Esophagus muscularis mucosa (tissue), 4 donors: ENCODE measurements at places on chromosomes 11 and 22. TPM values are rescaled to one million over a fixed set of nuclear protein-coding genes. Genes with fewer than 3 reads are reported as not detected.

The TMEM126B gene
- 25.4 TPM for total RNA-seq

DNA sequence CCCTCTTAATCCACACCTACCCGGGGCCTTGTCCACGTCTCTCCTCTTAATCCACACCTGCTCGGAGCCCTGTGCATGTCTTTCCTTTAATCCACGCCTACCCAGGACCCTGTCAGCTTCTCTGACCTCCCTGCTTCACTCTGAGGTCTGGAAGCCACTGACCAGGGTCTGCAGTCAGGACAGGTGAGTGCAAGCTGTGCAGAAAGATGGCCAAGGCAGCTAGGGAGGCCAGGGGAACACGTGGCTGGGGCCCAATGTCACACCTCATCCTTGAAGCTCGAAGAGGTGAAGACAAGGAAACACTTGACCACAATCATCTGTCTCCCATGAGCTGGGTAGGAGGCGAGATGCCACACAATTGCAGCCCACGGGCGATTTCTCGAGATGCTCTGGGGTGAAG, 1516.9 kb downstream of the BRD1 start:
- H3K27me3 ChIP-seq, result no peaks in the 10 kb centered on the region
- H3K27ac ChIP-seq, result no peak overlapping the region
- H3K4me3 ChIP-seq, result no peak overlapping the region

The KLHDC7B gene
- not detected for total RNA-seq

DNA sequence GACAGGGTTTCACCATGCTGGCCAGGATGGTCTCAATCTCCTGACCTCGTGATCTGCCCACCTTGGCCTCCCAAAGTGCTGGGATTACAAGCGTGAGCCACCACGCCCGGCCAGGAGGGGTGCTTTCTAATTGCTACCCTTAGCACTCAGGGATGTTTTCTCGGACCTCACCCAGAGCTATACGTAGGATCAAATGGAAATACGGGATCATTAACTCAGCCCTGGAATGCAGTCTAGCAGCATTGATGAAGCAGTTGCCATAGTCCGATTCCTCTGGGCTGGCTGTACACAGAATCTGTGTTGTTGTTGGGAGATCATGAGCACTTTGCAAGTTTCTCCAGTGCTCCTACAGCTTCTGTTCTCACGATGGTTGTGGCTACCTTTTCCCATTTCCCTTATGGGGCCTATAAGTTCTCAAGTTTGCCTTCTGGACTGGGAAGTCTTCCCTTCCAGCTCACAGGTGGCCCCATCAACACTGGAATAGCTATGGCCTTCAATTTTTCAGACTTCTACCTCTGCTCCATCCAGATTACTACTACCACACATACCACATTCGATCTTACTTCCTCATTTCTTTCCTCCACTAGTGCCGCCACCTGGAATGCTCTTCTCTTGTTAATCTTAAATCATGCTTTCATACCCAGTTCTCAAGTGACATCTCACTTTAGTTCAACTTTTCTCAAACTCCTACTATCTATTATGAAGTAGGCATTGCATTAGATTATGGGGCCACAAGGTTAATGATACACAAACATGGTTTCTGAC, 16.1 kb upstream of the PCF11 start:
- H3K4me1 ChIP-seq, result no peaks in the 10 kb centered on the region
- H3K27me3 ChIP-seq, result no peaks in the 10 kb centered on the region
- no peak overlapping the region for H3K4me3 ChIP-seq
- no peak overlapping the region for H3K27ac ChIP-seq
- H3K36me3 ChIP-seq, result no peaks in the 10 kb centered on the region

The NARS2 gene
- total RNA-seq, result 9.4 TPM

GRCh38 chr22:24819911-24820461, 14.0 kb downstream of the SGSM1 start:
- no peaks in the 10 kb centered on the region for H3K36me3 ChIP-seq
- no peak for DNase-seq
- H3K4me3 ChIP-seq, result no peak overlapping the region
- no peak overlapping the region for H3K27ac ChIP-seq
- no peaks in the 10 kb centered on the region for H3K27me3 ChIP-seq

The KRTAP5-9 gene
- not detected for total RNA-seq

The B4GALNT4 gene
- 6.3 TPM for total RNA-seq

- no peak overlapping the region for H3K4me3 ChIP-seq
- no peaks in the 10 kb centered on the region for H3K36me3 ChIP-seq
- H3K27ac ChIP-seq, result no peak overlapping the region
- no peaks in the 10 kb centered on the region for H3K27me3 ChIP-seq
- H3K4me1 ChIP-seq, result peaks cover 15% of the 10 kb centered on the region
Observed at GRCh38 chr11:125301346-125301745, 136.8 kb downstream of the PKNOX2 start.

DNA sequence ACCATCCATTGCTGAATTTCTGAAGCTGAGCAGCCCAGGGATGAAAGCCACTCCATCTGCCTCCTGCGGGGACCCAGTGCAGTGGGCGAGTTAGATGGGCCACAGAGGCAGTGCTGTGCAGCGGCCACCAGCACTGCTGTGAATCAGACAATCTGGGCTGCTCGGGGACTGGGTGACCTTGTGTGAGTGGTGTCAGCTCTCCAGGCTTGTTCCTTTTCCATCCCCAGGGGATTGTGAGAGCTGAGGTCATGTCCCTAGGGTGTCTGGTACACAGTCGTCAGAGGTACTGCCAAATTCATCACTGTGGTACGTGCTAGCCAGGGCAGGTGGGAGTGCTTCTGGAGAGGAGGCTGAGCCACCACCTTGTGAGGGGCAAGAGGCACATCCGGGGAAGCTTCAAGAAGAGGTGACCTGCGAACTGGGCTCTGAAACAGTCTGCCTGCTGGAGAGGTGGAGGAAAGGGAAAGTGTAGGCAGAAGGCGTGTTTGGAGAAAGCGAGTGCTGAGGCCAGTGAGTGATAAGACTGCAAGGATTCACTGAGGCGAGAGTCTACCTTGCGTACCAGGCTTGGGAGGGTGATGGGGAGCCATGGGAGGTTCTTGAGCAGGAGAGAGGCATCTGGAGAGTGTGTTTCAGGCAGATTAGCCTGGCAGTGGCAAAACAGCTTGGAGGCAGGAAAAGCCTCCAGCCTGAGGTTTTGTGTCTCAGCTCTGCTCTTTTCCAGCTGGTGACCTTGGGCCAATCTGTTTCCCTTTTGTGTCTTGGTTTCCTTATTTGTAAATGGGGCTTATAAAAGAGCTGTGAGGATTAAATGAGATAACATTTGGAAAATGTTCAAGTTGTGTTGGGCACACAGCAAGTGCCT, 22.7 kb downstream of the CACNA1I start:
- no peak overlapping the region for H3K4me3 ChIP-seq
- no peaks in the 10 kb centered on the region for H3K36me3 ChIP-seq
- no peak overlapping the region for H3K27ac ChIP-seq
- peaks cover 7% of the 10 kb centered on the region for H3K27me3 ChIP-seq

The CADM1 gene
- total RNA-seq, result 15.7 TPM

The IGSF22 gene
- total RNA-seq, result 0.23 TPM

The CDHR5 gene
- not detected for total RNA-seq

- no peaks in the 10 kb centered on the region for H3K27me3 ChIP-seq
- no peaks in the 10 kb centered on the region for H3K36me3 ChIP-seq
- no peak overlapping the region for H3K4me3 ChIP-seq
- no peak overlapping the region for H3K27ac ChIP-seq
Observed at GRCh38 chr22:26592421-26592891, 2.5 kb upstream of the TPST2 start.

- H3K4me1 ChIP-seq, result peaks cover 22% of the 10 kb centered on the region
- no peak for DNase-seq
- no peak overlapping the region for H3K4me3 ChIP-seq
- H3K27ac ChIP-seq, result peak overlapping the region; percentile 59
- no peaks in the 10 kb centered on the region for H3K27me3 ChIP-seq
Observed at GRCh38 chr22:17896586-17896985, 122.3 kb upstream of the BID start.

- H3K27ac ChIP-seq, result peak overlapping the region; percentile 96
- no peaks in the 10 kb centered on the region for H3K27me3 ChIP-seq
- peak overlapping the region; percentile 95 for H3K4me3 ChIP-seq
- peaks cover 26% of the 10 kb centered on the region for H3K36me3 ChIP-seq
- H3K4me1 ChIP-seq, result peaks cover 18% of the 10 kb centered on the region
Observed at GRCh38 chr11:76445121-76446084, 585 bp downstream of the EMSY start.

DNA sequence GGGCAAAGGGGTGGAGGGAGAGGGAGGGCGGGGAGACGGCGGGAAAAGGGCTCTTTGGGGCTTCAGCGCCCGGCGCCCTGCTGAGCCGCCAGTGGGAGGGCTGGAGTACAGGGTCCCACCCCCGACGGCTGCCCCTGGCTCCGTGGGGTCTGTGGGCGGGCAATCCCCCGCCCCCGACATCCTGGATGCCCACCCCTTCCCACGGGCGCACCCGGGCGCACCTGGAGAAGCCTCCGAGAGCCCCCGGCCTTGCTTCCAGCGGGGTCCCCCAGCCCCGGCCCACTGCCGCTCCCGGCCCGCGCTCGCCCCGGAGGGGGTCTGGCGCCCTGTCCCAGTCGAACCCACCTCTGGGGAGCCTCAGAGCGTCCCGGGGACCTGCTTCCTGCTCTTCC, 394 bp downstream of the CHRM4 start:
- no peak overlapping the region for H3K27ac ChIP-seq
- H3K4me1 ChIP-seq, result peaks cover 44% of the 10 kb centered on the region
- peaks cover 25% of the 10 kb centered on the region for H3K27me3 ChIP-seq
- no peak for DNase-seq
- peaks cover 5% of the 10 kb centered on the region for H3K36me3 ChIP-seq

The POU2AF2 gene
- total RNA-seq, result not detected

DNA sequence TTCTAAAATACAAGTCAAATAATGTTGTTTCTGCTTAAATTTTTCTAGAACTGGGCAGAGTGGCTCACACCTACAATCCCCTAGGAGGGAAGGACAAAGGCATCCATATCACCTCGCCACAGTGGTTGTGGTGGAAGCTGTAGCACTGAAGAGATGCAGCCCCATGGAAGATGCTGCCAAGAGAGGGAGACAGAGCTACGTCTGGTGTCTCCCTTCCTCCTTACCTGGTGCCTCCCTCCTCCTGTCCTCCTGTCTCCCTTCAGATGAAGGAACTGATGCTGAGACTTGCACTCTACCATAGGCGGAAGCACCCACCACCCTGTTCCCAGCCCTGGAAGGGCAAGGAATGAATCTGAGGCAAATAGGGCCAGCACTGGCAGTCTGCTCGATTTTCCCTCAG, 22.3 kb downstream of the MMP27 start:
- H3K4me3 ChIP-seq, result no peak overlapping the region
- H3K4me1 ChIP-seq, result no peaks in the 10 kb centered on the region
- peak overlapping the region; percentile 17 for H3K27ac ChIP-seq
- no peaks in the 10 kb centered on the region for H3K27me3 ChIP-seq
- DNase-seq, result peak; percentile 77

The BAIAP2L2 gene
- total RNA-seq, result 1.1 TPM
